NCI-H1105 (cell line): ENCODE measurements at places on chromosomes 5 and 9.

DNA sequence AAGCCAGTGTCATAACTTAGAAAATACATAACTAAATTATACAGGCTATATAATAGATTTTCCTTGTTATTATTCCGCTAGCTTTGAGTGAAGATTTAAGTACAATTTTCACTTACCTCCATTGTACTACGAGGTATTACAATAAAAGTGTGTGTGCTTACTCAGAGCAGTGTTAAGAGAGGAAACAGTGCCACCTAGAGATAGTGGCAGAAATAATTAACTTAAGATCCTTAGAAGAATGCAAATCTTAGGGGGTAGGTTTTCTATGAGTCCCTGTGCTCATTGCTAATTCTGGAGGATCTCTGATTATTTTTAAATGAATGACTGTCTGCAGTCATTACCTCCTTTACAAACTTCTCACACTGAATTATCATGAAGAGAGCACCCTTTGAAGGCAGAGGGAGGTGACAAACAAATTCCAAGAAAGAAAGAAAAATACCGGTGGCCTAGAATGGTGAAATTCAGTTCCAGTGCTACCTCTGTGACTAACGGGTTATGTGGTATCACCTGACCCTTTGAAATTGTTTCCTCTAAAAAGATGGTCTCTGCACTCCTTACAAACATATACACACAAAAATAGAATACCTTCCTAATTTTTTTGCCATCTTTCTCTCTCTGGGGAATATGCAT is 379.8 kb downstream of the TRIM36 start:
- DNase-seq: no peak

GRCh38 chr5:26647781-26648180 is 390.6 kb downstream of the CDH9 start:
- DNase-seq: no peak

- no peak for DNase-seq
Observed at GRCh38 chr9:110072597-110073355, 135.2 kb downstream of the C9orf152 start.

DNA sequence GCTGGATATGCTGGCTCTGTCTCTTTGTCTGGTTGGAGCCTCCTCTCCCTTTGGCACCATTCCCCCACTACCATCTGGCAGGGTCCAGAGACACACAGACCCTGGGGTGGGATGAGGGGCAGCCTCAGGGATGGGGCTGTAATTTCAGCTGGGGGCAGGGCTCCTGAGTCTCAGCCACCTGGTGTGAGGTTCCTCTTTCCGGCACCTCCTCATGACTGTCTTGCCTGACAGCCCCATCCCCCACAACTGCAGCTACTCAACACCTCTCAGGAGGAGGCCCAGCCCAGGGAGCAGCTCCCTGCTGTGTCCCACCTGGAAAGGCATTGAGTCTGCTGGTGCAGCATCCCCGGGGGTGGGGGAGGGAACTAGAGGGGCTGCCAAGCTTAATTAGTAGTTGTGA is 11.7 kb upstream of the RPS14 start:
- no peak for DNase-seq

DNA sequence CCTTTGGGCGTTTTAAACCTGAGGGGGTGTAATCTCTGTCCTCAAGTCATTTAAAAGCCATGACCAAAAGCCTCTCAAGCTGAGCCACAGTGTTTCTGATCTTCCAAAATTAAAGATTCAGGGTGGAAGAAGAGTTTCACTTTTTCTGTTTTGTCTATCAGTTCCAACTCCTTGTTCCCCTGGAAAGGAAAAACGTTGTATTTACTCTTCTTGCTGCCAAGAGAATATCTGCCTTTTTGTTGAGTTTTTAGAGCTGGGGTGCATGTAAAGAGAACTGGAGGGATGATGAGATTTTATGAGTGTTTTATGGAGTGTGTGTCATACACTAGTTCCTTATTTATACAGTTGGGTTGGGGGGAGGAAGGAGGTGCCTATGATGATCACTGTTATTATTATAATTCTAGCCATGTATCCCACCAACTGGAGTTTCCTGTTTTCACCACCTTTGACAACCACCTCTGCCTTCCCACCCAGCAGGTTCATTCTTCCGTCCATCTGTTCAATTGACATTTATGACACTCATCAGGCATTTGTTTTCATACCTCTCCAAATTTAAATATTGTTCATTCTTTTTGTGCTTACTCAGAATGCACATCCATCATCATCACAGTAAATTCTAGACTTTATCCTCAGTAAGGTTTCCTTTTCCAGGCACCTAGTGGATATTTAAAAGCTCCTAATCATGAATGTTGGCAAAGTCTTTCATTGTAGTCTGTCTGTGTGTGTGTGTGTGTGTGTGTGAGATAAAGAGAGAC is 97.9 kb upstream of the MPDZ start:
- no peak for DNase-seq

DNA sequence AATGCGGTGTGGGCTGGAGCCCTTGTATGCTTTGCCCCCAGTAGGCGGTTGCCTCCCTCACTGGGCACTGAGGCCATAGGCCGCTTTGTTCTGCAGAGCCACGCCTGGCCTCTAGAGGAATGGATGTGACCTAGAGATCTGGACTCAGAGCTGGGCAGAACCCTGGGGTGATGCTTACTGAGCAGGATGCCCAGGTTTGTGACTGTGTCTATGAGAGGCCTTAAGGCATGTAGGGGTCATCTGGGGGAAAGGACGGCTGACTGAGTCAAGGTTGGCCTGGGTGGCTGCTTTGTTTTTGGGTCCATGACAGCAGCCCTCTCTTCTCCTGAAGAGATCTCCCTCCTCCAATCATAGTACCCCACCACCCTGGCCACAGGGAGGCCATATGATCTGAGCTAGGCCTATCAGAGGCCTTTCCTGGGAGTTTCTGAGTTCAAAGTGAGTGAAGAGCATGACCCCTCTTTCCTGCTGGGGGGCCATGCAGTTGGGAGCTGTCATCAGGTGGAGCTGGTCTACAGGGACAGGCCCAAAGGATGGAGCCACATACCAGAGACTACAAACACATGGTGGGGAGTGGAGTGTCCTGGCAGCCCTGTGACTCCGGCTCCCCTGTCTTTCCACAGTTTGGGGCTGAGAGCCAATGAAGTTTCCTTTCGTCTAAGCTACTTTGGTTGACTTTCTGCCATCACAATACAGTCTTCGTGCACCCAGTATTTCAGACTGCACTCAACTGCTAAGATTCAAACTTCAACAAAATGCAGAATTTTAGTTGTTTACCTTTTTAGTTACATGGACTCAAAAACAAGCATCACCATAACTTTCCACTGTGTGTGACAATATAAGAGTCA is 165.4 kb downstream of the AUH start:
- DNase-seq: no peak

- DNase-seq: no peak
Observed at GRCh38 chr5:74595143-74595925, 45.2 kb downstream of the ENC1 start.

DNA sequence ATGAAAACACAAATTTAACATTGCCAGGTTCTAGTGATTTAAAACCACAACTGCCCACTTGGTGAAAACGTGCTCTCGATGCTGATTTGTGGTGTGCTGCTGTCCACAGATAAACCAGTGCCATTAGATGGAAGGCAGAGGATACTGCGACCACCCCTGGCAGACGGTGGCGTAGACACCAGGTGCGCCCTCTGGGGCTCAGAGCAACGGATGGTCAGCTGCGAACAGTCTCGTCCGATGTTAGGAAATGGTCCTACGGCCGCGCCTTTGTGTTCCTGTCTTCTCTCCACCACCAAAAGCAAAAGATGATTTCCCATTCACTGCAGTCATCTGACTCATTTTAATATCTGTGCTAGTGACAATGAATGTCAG is 43.2 kb downstream of the UBE2QL1 start:
- no peak for DNase-seq

DNA sequence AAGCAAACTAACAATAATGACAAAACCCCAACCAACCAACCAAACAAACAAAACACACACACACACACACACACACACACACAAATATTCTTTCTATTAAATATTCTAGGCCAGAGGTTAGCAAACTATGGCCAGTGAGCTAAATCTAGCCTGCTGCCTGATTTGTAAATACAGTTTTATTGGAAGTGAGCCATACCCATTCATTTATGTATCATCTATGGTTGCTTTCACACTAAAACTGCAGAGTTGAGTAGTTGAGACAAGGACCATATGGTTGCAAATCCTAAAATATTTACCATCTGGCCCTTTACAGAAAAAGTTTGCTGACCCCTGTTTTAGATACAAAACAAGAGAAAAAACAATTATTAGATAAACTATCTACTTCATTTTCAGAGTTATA is 620.5 kb upstream of the SEMA6A start:
- no peak for DNase-seq

- DNase-seq: no peak
Observed at GRCh38 chr5:74357827-74358226, 282.7 kb downstream of the ENC1 start.

GRCh38 chr5:180974612-180975315 is 13.9 kb upstream of the BTNL3 start:
- no peak for DNase-seq

DNA sequence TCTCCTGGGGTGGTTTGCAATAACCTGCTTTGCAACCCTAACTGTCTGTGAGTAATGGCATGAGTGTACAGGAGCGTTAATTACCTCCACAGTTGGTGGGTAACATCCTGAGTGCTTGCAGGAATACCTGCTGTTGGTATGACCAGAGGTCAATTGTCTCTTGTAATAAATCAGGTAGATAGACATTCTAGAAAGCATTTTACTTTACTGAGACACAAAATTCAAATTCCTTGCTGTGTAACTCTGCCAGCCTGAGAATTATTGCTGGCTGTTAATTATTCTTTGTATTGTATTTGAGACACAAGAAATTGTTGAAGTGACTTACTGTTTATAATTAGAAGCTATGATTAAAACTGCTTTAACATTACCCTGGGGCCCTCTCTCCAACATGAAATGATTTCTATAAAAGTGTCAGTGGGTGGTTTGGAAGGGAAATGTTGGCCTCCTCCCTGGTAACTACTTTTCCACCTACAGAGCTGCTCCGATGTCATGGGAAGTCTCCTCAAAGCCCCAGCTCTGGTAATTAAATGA is 150.8 kb upstream of the ADCY2 start:
- no peak for DNase-seq

DNA sequence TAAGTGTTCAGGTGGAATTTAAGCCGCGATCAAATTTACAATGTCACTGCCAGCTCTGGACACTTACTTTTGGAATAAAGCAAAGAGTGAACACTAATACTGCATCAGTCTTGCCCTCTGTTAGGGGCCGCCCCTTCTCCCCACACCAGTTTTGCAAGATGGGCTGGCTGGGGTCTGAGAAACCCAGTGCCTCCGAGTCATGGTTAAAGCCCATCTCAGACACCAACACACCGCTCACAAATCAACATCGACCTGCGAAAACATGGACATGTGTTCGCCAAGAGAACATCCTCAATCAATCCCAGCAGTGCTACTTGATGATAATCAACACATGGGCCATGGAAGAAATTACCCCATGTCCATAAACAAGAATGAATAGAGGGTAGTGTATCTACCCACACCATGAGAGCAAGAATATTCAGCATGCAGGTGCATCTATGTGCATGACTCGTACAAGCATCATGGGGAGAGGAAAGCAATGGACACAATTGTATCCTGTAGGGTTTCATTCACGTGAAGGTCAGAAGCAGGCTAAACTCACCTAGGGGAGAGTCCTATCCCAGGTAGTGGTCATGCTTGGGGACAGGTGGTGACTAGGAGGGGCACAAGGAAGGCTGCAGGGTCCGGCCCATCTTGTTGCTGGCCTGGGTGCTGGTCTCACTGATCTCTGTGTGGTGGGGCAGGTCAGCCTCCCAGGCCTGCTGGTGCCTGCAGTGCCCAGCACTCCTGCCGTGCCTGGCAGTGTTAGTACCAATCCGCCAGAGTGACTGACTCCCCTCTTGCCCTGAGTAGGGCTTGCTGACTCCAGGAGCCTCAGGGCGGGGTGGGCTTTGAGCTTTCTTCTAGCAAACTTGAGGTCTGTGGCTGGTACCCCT is 5.0 kb downstream of the S1PR3 start:
- no peak for DNase-seq

GRCh38 chr5:76625087-76625815 is 2.0 kb upstream of the F2RL2 start:
- no peak for DNase-seq

DNA sequence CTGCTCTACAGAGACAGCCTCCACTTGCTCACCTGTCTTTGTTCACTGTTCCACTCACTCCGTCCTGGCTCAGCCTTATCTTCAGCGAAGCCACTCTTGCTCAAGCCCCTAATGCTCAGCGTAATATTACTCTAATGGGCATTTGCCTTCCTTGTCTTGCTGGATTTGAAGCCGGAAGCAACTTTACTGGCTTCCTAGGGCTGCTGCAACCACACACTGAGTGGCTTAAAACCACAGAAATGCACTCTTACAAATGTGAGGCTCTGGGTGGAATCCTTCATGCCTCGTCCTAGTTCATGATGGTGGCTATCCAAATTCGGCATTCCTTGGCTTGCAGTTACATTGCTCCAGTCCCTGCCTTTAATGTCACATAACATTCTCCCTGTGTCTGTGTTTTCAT is 85.5 kb upstream of the MARCHF11 start:
- no peak for DNase-seq

DNA sequence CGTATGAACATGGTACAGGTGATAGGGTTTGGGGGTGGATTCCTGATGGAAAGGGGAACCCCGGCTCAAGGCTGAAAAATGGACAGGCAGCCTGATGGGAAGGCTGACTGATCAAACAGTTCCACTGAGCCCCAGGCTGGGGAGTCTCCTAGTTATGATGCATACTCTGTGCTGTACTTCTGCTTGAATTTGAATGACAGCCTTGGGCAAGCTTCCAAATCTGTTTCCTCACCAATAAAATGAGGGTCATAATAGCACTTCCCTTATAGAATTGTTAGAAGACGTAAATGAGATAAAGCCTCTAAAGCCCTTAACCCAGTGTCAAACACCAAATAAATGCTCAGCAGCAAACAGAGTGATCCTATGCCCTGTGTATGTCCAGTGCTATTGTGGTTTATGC is 478.5 kb upstream of the DMAC1 start:
- DNase-seq: no peak

DNA sequence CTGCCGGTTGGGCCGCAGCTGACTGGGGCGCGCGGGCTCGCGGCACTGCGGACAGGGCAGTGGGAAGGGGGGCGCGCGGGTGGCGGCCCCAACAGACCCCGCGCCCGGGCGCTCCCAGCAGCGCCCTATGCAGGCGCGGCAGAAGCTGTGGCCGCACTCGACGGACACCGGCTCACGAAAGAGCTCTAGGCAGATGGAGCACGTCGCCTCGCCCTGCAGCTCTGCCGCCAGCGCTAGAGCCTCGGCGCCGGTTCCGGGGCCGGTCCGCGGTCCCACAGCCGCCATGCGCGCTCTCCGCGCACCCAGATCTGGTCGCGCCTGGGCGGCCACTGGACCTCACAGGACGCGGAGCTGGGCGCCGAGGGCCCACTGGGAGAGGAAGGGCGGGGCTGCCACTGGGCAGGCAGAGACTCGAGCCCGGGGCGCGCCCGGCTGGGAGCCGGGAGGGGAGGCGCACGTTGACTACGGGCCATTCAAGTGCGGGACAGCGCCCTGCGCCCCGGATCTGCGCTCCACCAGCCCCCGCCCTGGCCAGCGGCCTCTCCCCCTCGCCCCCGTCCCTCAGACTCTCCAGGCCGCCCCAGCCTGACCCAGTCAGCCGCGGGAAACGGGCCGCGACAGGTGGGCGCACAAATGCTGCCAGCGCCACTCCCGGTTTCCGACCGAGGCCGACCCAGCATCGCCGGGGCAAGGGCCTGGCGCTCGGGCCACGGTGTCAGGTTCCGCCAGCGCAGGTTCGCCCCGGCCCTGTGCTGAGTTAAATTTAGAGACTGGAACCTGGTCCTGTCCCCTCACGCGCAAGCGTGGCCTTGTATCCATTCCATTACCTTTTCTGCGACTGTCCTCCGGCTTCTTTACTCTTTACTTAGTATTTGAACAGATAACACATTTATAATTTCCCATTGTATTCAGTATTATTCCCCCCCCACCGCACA is at the start of gene TRIM7:
Gene TRIM7 (minus strand): TSS at position 371 of the 935 bp plus-strand sequence. CDS start 86 bp downstream, at position 285.
- DNase-seq: no peak

- DNase-seq: no peak
Observed at GRCh38 chr9:21322911-21323461, 12.2 kb downstream of the KLHL9 start.
